ENCODE measurements at places on chromosomes 5 and 9. TPM values are rescaled to one million over a fixed set of nuclear protein-coding genes. Genes with fewer than 3 reads are reported as not detected.

The PCDHB3 gene
- 1.8 TPM for total RNA-seq

The DMAC1 gene
- total RNA-seq = 8.0 TPM

The ASS1 gene
- total RNA-seq = 120 TPM

DNA sequence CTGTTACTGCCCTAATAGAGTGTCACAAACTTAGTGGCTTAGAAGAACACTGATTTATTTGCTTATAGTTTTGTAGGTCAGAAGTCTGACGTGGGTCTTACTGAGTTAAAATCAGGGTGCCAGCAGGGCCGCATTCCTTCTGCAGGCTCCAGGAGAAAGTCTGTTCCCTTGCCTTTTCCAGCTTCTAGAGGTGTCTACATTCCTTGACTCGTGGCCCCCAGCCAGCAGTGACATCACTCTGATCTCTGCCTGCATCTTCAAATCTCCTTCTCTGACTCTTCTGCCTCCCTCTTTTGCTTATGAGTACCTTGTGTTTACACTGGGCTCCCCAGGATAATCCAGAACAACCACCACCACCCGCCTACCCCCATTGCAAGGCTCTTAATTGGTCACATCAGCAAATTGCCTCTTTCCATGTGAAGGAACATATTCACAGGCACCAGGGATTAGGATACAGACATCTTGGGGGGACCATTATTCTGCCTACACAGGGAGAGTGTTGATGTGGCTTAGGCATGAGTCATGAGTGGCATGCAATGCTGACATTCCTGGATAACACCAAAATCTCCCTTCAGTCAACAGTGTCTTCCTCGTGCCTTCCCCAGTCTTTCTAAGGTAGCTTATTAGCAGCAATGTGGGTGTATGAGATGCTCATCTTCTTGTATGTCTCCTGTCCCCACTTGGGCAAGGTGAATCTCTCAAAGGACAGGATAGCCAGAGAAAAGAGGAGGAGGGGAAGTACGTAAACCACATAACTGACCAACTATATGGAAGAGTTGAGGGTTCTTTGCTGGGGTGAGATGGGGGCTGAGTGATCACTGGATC, 24.4 kb downstream of the CYFIP2 start:
- no peak for DNase-seq
- H3K27ac ChIP-seq = peak overlapping the region; percentile 20
- no peaks in the 10 kb centered on the region for H3K27me3 ChIP-seq
- no peak overlapping the region for H3K4me3 ChIP-seq
- peaks cover 5% of the 10 kb centered on the region for H3K4me1 ChIP-seq

DNA sequence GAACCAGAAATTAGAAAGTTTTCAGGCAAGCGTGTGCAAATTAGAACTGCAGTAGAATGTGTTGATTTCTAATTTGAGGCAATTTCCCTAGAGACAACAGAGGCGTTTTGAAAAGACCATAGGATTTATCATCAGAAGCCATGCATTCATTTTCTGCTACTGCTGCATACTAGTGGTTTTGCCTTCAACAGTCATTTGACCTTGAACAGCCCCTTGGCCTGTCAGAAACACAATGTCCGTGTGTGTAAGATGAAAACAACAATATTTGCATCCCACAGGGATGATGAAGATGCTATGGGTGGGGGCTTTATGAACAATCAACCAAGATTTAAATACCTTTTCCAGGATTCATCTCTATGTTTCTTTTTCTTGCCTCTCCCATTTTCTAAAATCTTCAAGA, 73.7 kb downstream of the PDE4D start:
- no peaks in the 10 kb centered on the region for H3K36me3 ChIP-seq
- no peak for DNase-seq
- no peaks in the 10 kb centered on the region for H3K4me1 ChIP-seq

The ANKRD34B gene
- total RNA-seq = not detected

- no peaks in the 10 kb centered on the region for H3K36me3 ChIP-seq
- H3K27me3 ChIP-seq = no peaks in the 10 kb centered on the region
- no peak for DNase-seq
These were observed 10.9 kb downstream of the ACTL7B start for GRCh38 chr9:108844856-108845255.

The PCDHAC1 gene
- total RNA-seq = 1.8 TPM

DNA sequence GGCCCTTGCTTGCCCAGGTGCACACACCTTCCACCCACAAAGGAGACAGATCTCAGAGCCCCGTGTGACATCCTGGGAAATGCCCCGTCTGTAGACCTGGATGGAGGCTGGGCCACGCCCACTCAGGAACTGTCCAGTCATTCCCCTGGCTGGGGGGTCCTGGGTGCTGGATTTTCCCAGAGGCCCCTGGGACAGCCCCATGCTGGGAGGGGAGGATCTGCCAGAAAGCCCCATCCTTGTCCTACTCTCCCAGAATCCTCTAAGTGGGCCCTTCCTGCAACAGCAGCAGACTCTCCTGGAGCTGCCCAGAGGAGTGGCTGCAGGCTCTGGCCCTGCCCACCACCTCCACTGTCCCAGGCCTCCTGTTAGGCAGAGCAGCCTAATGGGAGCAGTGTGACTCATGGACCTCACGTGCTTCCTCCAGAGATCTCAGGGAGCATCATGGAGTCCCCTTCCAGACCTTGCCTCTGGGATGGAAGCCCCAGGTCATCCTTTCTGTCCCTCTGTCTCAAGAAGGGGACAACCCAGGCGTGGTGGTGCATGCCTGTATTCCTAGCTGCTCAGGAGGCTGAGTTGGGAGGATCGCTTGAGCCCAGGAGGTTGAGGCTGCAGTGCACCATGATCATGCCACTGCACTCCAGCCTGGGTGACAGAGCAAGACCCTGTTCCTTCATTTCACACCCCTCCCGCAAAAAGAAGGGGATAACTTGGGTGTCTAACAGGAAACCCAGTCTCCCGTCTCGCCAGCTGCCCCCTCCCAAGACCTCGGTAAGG, 51.7 kb downstream of the JADE2 start:
- DNase-seq = no peak
- H3K4me1 ChIP-seq = peaks cover 15% of the 10 kb centered on the region
- no peak overlapping the region for H3K27ac ChIP-seq
- H3K36me3 ChIP-seq = peaks cover 25% of the 10 kb centered on the region
- H3K4me3 ChIP-seq = no peak overlapping the region
- no peaks in the 10 kb centered on the region for H3K27me3 ChIP-seq

DNA sequence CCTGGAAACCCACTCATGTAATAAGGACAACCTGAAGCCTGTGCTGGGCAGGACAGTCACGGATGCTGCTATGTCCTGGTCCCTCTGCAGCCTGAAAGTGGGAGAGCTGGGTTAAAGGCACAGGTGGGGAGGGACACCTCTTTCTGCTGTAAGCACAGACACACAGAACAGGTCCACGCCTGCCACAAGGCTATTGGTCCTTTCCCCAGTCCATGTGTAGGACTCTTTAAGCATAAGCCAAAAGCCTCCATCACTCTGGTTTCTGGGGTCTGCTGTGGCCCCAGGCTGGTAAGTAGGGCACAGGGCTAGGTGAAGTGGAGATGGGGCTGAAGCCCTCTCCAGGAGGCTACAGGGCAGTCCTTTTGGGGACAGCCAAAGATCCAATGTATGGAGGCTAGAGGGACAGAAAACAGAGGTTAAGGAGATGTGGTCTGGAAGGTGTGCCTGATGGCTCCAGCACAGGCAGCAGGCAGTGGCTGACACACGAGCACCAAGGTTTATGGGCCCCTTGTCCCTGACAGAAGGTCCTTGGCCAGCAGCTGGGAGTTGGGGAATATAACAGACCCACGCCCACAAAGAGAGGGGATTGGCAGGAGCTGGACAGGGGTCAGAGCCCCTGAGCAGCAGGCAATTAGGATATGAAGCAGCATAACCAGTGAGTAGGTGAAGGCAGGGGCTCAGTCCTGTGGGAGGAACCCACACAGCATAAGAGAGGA, 203.6 kb upstream of the MVB12B start:
- no peaks in the 10 kb centered on the region for H3K27me3 ChIP-seq
- no peak overlapping the region for H3K27ac ChIP-seq
- DNase-seq = no peak

DNA sequence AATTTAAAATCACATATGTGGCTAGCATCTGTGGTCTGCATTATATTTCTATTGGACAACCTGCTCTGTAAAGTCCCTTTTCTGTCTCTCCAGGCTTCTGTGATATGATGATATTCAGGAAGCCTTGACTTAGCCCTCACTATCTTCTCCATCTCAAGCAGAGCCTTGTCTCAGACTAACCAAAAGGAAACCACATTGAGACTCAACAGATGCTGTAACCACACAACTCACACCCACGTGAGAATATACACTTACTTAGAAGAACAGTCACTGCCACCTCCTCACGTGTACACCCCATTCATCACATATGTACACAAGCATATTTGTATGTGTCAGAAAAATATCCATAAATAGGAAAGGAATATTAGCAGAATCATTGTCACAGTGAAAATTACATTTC, 33.6 kb downstream of the HTR4 start:
- no peak overlapping the region for H3K27ac ChIP-seq
- no peak overlapping the region for H3K4me3 ChIP-seq
- no peak for DNase-seq
- no peaks in the 10 kb centered on the region for H3K36me3 ChIP-seq

The EIF4E1B gene
- 11.5 TPM for total RNA-seq

The FOXD1 gene
- not detected for total RNA-seq

DNA sequence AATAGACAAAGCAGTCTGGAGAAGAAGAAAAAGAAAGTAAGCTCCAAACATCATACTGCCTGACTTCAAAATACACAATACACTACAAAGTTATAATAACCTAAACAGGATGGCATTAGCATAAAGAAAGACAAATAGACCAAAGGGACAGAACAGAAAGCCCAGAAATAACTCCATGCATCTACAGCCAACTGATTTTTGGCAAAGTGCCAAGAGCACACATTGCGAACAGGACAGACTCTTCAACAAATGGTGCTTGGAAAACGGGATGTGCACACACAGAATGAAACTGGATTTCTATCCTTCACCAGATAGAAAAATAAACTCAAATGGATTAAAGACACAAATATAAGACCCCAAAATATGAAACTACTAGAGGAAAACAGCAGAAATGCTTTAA, 66.6 kb upstream of the SPATA31E1 start:
- no peaks in the 10 kb centered on the region for H3K36me3 ChIP-seq
- peak; percentile 50 for DNase-seq
- no peaks in the 10 kb centered on the region for H3K4me1 ChIP-seq
- no peak overlapping the region for H3K4me3 ChIP-seq

DNA sequence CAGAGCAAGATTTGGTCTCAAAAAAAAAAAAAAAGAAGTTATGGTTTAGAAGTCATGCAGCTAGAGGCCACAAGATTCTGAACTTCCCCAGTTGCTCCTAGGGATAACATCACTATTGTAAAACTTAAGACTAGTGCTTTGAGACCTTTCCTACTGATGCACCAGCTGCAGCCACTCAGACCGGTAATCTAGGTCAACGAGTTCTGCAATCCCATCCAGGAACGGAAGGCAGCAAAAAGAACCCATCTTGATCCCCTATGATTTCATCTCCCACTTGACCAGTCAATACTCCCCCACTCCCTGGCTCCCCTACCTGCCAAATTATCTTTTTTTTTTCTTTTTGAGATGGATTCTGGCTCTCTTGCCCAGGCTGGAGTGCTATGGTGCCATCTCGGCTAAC, 46.9 kb upstream of the TTC39B start:
- H3K27me3 ChIP-seq = no peaks in the 10 kb centered on the region
- no peaks in the 10 kb centered on the region for H3K36me3 ChIP-seq
- no peak overlapping the region for H3K27ac ChIP-seq
- no peaks in the 10 kb centered on the region for H3K4me1 ChIP-seq
- DNase-seq = no peak
- H3K4me3 ChIP-seq = no peak overlapping the region

DNA sequence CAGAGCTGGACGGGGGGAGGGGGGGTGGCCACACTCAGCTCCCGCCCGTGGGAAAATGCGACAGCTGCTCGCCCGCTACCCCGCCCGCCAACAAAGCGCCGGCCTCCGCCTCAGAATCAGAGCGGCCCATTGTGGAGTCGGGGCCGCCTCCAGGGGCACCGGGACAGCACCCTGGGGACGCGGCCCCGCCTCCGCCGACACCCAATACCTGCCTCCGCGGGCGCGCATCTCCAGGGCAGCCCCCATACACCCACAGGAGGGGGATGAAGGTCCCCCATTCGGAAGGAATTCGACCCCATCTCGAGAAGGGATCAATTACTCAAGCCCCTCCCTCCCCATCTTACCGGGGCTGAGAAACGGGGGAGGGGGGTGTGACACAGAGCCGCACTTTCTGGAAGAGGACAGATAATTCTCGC, 1.3 kb downstream of the NOTCH1 start:
- H3K36me3 ChIP-seq = no peaks in the 10 kb centered on the region
- H3K4me1 ChIP-seq = peaks cover 77% of the 10 kb centered on the region
- H3K27me3 ChIP-seq = no peaks in the 10 kb centered on the region
- H3K4me3 ChIP-seq = peak overlapping the region; percentile 88

- H3K27me3 ChIP-seq = no peaks in the 10 kb centered on the region
- no peak overlapping the region for H3K4me3 ChIP-seq
- H3K4me1 ChIP-seq = peaks cover 7% of the 10 kb centered on the region
These were observed 653 bp downstream of the LHX3 start for GRCh38 chr9:136204145-136204805.

- no peaks in the 10 kb centered on the region for H3K27me3 ChIP-seq
- no peaks in the 10 kb centered on the region for H3K4me1 ChIP-seq
- H3K27ac ChIP-seq = no peak overlapping the region
- H3K4me3 ChIP-seq = no peak overlapping the region
- no peaks in the 10 kb centered on the region for H3K36me3 ChIP-seq
These were observed 41.1 kb upstream of the ERCC6L2 start for GRCh38 chr9:95834281-95834907.

The PAXX gene
- total RNA-seq = 97.2 TPM

- no peak overlapping the region for H3K27ac ChIP-seq
- peaks cover 11% of the 10 kb centered on the region for H3K4me1 ChIP-seq
- no peaks in the 10 kb centered on the region for H3K36me3 ChIP-seq
- no peak for DNase-seq
- H3K27me3 ChIP-seq = no peaks in the 10 kb centered on the region
- no peak overlapping the region for H3K4me3 ChIP-seq
These were observed 12.0 kb upstream of the RXRA start for GRCh38 chr9:134314039-134314949.

GRCh38 chr9:134360180-134360759, 34.0 kb downstream of the RXRA start:
- peaks cover 82% of the 10 kb centered on the region for H3K4me1 ChIP-seq
- peak overlapping the region; percentile 24 for H3K27ac ChIP-seq
- no peak for DNase-seq
- no peaks in the 10 kb centered on the region for H3K27me3 ChIP-seq
- no peak overlapping the region for H3K4me3 ChIP-seq

The PCDHGA5 gene
- total RNA-seq = 5.6 TPM

The GRM6 gene
- total RNA-seq = not detected

GRCh38 chr5:159620853-159621540, 290.7 kb upstream of the IL12B start:
- H3K36me3 ChIP-seq = no peaks in the 10 kb centered on the region
- no peaks in the 10 kb centered on the region for H3K27me3 ChIP-seq
- no peak overlapping the region for H3K27ac ChIP-seq
- no peak for DNase-seq
- H3K4me1 ChIP-seq = no peaks in the 10 kb centered on the region

The TNC gene
- total RNA-seq = 4.2 TPM

GRCh38 chr9:87570000-87570908, 72.6 kb downstream of the DAPK1 start:
- no peak overlapping the region for H3K4me3 ChIP-seq
- DNase-seq = no peak
- H3K4me1 ChIP-seq = peaks cover 85% of the 10 kb centered on the region
- H3K27me3 ChIP-seq = no peaks in the 10 kb centered on the region
